ENCODE measurements at places on chromosomes 4 and X.

DNA sequence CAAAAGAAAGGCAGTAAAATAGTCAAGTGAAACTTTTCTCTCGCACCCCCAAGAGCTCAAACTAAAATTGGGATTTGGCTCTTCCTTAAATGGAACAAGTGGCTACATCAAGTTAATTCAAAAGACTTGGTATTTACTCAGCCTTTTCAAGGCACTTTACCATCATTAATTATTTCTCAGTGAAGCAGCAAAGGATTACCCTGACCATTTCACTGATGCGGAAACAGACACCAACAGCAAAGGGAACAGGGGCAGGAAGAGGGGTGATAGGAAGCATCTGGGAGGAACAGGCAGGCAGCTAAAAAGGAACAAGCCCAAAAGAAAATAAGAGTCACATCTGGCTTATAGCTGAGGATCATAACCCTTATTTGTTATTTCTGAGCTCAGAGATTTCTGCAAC is 2.7 kb downstream of the SCML2 start:
- no peak for DNase-seq

DNA sequence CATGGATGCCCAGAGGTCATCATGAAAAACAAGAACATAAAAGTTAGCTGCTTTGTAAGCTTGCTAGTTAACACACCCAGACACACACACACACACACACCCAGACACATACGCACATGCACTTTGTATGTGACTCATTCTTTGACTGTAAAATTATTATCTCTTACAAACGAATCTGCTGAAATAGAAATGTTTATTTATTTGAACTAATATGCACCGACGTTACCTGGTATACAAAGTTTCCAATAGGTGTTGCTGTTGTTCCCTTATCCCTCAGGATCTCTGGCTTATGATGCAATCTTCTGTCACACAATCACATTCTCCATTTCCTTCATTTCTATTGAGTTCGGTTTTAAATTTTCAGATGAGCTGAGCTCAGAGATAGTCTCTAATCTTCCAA is 209.3 kb downstream of the PTTG2 start:
- DNase-seq, result no peak

GRCh38 chr4:159344877-159345276 is 242.0 kb downstream of the RAPGEF2 start:
- no peak for DNase-seq

GRCh38 chrX:132602701-132603100 is 113.9 kb upstream of the MBNL3 start:
- no peak for DNase-seq

- no peak for DNase-seq
These were observed 9.5 kb downstream of the NAF1 start for GRCh38 chr4:163157157-163157556.

DNA sequence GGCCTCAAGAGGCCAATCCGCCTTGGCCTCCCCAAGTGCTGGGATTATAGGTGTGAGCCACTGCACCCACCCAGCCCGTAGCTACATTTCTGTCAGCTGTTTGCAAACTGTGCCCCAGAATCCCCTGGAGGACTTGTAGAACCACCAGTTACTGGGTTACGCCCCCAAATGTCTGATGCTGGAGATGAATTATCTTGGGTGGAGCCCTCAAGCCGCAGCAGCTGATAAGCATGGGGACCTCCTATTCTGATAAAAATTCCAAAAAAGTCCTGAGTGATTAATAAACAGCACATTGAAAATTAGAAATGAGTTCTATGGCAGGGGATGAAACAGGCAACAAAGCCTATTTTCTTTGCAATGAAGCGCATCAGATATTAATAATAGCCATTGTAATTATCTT is 105.0 kb downstream of the PTTG2 start:
- no peak for DNase-seq

DNA sequence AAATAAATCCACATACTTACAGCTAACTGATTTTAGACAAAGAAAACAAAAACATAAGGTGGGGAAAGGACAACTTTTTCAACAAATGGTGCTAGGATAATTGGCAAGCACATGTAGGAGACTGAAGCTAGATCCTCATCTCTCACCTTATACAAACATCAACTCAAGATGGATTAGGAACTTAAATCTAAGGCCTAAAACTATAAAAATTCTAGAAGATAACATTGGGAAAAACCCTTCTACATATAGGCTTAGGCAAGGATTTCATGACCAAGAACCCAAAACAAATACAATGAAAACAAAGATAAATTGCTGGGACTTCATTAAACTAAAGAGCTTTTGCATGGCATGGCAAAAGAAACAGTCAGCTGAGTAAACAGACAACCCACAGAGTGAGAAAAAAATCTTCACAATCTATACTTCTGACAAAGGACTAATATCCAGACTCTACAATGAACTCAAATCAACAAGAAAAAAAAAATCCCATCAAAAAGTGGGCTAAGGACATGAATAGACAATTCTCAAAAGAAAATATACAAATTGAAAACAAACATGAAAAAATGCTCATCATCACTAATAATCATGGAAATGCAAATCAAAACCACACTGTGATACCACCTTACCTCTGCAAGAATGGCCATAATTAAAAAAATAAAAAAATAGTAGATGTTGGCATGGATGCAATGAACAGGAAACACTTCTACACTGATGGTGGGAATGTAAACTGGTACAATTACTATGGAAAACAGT is 14.1 kb upstream of the AFP start:
- DNase-seq, result no peak

DNA sequence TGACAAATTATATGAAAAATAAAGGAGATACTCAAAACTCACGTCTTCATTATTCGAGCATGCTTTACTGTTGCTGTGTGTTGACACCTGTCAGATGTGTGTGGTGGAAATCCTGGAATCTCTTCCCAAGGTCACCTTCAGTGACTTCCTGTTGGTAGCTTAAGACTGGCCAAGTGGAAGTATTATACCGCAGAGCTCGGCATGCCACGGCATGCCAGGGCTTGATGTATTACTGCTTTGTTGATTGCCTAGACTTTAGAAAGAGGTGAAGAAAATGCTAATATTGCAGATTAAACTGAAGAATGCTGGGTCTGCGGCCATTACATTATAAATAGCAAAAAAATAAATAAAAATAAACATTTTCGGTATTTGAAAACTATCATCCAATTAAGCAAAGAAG is 4.6 kb downstream of the TREX2 start:
- DNase-seq, result no peak

DNA sequence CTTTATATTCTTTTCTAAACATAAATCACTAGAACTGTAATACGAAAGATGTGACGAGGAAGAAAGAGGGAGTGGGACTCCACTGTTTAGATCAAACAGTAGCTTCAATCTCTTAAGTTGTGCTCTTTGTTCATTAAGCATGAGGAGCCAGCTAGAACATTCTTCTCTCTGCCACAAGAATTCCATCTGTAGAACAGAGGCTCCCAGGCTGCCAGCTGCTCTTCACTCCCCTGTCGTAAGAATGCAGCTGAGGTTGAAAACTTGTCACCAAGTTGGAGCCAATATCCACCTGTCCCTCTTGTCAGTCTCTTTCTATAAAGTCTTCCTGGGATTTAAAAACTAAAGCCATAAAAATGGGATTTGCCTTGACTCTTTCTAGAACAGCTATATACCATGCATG is 65.0 kb upstream of the SEC24B start:
- DNase-seq, result no peak

DNA sequence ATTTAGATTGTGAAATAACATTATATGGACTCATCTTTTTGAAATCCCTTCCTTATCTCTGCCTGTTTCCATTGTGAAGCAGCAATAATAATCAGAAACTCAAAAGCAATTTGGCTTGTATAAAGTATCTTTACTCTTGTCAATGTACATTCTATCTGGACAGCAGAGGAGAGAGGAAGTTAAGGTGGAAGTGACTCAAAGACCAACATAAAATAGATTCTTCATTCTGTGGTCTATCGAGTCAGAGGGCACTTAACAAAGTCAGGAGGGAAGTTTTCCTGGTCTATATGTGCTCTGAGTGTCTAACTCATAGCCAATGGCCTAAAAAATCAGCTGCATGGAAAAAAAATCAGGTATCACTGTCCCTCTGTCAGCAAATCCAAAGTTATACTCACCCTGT is 155.5 kb downstream of the EMCN start:
- DNase-seq, result no peak

DNA sequence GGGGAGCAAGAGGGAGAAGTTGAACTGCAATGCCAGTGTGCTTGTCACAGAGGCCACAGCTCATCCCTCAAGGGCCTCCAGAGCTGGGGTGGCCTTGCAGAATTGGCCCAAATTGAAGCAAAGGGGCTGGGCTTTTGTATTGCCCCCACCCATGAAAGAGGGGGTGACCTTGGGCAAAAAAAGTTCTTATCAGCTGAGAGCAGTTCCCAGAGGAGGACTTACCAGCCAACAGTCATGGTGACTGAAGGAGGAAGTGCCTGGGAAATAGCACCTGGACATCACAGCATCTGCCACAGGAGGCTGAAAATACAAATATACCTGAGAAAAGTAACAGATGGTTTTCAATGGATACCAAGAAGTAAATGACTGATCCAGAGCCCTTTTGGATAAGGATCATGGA is 262.4 kb downstream of the MID1IP1 start:
- DNase-seq, result no peak

- no peak for DNase-seq
These were observed 371.5 kb upstream of the SLIT2 start for GRCh38 chr4:19880206-19880605.

DNA sequence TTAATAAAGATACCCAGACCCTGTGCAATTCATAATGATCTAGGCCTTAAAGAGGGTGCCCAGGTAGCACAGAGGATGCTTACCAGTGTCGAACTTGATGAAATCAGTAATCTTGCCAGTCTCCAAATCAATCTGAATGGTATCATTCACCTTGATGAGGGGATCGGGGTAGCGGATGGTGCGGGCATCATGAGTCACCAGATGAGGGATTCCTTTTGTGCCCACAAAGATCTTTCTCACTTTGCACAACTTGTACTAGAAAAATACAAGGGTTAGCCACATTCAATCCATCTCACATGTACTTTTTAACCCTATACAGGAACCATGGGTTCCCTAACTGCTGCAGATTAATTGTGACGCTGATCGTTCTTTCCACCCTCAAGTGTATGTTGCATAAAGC is 3.3 kb downstream of the RPS4X start:
- no peak for DNase-seq

GRCh38 chr4:2364654-2365053 is 53.8 kb downstream of the ZFYVE28 start:
- DNase-seq, result peak; percentile 33

Measured in stimulated activated CD8-positive, alpha-beta memory T cell treated with anti-CD3 and anti-CD28 coated beads, Interleukin-7, amount 100 ng/mL, for 24 hours (primary cell).